Fibroblast of upper back skin (primary cell): ENCODE measurements at places on chromosomes 1 and 21.

DNA sequence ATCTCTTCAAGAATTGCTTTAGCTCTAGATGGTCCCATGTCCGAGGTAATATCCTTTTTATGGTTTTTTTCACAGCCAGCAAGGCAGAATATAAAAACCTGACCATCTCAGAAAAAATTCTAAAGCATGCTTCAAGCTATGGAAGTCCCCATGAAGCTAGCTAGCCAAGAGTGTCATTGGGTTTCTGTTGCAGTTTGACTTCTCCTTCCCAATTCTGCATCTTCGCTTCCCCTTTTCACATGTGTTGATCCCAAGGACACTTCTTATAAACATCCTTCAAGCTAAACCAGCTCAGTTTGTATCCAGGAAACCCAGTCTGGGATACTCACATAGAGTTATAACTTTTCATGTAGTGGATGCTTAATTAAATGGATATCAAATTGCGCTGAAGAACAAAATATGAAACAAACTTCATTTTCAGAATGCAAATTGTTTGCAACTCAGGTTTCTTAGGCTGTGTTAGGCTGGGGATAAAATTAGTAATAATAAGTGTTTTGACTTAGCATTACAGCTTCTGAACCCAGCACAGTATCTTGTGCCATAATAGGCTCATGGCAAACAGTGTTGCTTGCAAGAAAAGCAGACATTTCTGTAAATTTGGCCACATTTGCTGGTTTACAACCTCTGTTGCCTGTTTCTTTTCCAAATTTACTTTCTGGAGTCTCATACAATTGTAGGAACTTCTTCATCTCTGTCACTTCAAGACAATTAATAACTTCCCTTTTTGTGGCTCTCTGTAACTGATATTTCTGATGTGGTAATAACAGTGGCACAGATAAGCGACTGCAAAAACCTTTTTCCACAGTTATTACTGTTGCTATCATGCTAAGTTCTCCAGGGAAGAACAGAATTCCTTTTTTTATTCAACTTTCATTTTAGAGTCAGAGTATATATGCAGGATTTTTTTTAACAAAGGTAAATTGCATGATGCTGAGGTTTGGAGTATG is 53.2 kb downstream of the NCAM2 start:
- no peak for DNase-seq

- DNase-seq: peak; percentile 89
These were observed 17.0 kb upstream of the IFI44L start for GRCh38 chr1:78603206-78603605.

GRCh38 chr1:41620365-41621169 is 136.1 kb upstream of the EDN2 start:
- DNase-seq: no peak

DNA sequence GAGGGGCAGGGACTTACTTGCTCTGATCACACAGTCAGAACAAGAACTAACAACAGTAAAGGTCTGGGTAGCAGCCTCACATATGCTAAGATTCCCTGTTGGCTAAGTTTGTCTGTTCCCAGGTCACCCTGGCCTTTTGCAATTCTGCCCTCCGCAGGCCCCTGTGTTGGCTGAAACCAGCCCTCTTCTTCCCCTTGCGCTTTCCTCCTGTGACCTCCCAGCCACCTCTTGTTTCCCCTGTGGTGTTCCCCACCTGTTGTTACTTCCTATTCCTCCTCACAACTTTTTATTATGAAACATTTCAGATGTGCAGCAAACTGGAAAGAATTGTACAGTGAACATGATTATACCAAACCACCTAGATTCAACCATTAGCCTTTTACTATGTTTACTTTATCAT is 23.4 kb downstream of the MAPKAPK2 start:
- no peak for DNase-seq

- no peak for DNase-seq
These were observed 649.7 kb upstream of the NEGR1 start for GRCh38 chr1:72932025-72932424.
